Tibial nerve (tissue), 4 donors: ENCODE measurements at places on chromosomes 12 and 14.

DNA sequence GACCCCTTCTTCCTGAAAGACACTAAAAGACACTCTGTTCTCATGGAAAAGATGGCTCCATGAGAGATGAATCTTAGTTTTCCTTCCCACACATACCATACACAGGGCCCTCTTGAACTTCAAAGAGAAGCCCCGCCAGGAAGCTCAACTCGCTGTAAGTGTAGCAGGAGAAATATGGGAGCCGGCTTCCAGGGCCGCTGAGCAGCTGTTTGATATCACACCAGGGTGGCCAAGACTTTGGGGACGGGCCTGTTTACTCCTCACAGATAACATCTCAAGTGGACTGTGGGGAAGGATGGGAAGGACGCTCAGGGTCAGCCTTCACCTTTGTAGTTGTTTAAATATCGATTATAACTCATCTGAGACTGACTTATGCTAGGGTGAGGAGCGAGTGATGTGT lies 235.5 kb upstream of the TBX3 start:
- H3K27me3 ChIP-seq, result no peaks in the 10 kb centered on the region
- H3K36me3 ChIP-seq, result no peaks in the 10 kb centered on the region
- no peak overlapping the region for H3K4me3 ChIP-seq
- H3K27ac ChIP-seq, result no peak overlapping the region

DNA sequence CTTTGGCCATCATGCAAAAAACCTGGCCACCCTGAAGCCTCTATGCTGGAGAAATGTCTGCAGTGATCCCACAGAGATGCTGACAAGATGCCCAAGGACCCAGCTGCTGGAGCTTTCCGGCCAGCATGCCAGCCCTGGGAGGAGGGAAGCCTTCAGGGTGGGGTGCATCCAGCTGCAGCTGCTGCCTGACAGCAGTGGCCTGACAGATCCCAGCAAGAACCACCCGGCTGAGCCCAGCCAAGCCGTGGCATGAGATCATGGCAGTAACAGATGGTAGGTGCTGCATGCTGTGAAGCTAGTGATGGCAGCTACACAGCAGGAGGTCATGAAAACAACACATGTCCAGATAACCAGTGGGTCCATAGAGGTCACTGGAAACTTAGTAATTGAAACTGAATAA lies 13.8 kb downstream of the CLBA1 start:
- DNase-seq, result no peak
- no peak overlapping the region for H3K4me3 ChIP-seq
- H3K36me3 ChIP-seq, result peaks cover 41% of the 10 kb centered on the region
- no peak overlapping the region for H3K27ac ChIP-seq
- H3K27me3 ChIP-seq, result no peaks in the 10 kb centered on the region

- H3K36me3 ChIP-seq, result no peaks in the 10 kb centered on the region
- H3K27me3 ChIP-seq, result no peaks in the 10 kb centered on the region
- peak overlapping the region; percentile 87 for H3K27ac ChIP-seq
- no peak for DNase-seq
- peaks cover 13% of the 10 kb centered on the region for H3K4me1 ChIP-seq
- peak overlapping the region; percentile 80 for H3K4me3 ChIP-seq
These were observed 1.7 kb downstream of the HECTD1 start for GRCh38 chr14:31205681-31206535.

DNA sequence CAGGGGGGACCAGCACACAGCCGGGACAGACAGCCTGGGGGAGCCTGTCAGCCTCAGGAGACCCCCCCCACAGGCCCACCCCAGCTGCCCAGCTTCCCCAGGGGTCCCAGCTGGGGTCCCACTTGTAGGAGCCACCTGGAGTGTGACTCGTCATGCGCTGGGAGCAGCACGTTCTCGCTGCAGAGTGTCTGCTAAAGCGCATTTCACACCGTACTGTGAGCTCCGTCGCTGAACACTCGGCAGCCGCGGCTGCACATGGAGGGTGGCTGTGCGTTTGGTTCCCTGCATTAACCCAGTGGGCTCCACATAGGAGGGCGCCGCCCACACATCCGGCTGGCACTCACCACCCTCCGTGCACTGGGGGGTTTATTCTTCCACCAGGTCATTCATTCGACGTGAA lies 56.7 kb downstream of the FBRSL1 start:
- DNase-seq, result no peak
- H3K4me3 ChIP-seq, result no peak overlapping the region
- H3K36me3 ChIP-seq, result no peaks in the 10 kb centered on the region
- no peak overlapping the region for H3K27ac ChIP-seq
- H3K4me1 ChIP-seq, result peaks cover 7% of the 10 kb centered on the region

DNA sequence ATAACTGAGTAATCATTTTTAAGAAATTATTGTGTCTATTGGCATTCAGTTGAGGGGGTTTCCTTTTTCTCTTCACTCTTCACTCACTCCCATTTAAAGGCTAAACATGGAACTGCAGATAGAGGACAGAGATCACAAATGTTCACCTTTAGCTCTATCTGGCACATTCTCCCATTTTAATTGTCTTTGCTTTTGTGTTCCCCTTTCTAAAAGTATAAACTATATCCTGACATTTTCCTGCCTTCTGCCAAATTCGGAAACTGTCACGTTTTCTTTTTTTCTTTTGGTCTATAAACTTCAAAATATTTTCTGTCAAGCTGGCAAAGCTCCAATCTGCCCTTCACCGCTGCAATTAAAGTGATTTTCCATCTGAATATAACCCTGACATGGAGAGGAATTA lies 219.8 kb upstream of the CDKN3 start:
- H3K4me1 ChIP-seq, result peaks cover 3% of the 10 kb centered on the region
- H3K27ac ChIP-seq, result no peak overlapping the region
- H3K36me3 ChIP-seq, result no peaks in the 10 kb centered on the region
- no peaks in the 10 kb centered on the region for H3K27me3 ChIP-seq

DNA sequence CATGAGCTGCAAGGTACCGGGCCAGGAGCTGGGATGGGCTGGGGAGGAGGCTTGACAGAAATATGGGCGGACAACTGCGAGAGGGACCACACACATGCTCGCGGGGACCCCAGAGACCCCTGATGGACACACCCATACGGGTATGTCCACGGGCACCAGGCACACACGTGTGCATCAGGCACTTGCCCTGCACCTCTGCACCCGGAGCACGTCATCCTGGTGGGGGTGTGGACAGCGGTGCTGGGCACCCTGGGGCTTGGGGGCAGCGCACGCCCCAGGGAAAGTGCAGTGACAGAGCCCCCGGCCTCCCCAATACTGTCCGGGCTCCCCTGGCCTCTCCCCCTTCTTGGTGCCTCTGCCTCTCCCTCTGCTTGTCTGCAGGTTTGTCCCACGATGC lies 1.7 kb upstream of the CRIP1 start:
- H3K27me3 ChIP-seq, result no peaks in the 10 kb centered on the region
- H3K4me3 ChIP-seq, result no peak overlapping the region
- H3K4me1 ChIP-seq, result no peaks in the 10 kb centered on the region
- DNase-seq, result no peak

- no peaks in the 10 kb centered on the region for H3K36me3 ChIP-seq
- H3K4me1 ChIP-seq, result no peaks in the 10 kb centered on the region
- no peak overlapping the region for H3K27ac ChIP-seq
These were observed 146.8 kb upstream of the RASSF8 start for GRCh38 chr12:25811656-25812126.

- H3K27me3 ChIP-seq, result no peaks in the 10 kb centered on the region
- H3K4me3 ChIP-seq, result no peak overlapping the region
- no peak overlapping the region for H3K27ac ChIP-seq
- no peaks in the 10 kb centered on the region for H3K36me3 ChIP-seq
- DNase-seq, result no peak
These were observed 9.2 kb downstream of the PLBD1 start for GRCh38 chr12:14558473-14558959.

GRCh38 chr12:70242695-70243509 lies at the start of gene CNOT2:
Gene CNOT2, plus strand, starts transcription at chr12:70243433. Its CDS starts 34,794 bp downstream, at chr12:70278227.
- H3K36me3 ChIP-seq, result peaks cover 4% of the 10 kb centered on the region
- H3K27ac ChIP-seq, result peak within 1 kb of the TSS; percentile 95
- peak; percentile 86 for DNase-seq
- peak within 1 kb of the TSS; percentile 73 for H3K4me3 ChIP-seq

DNA sequence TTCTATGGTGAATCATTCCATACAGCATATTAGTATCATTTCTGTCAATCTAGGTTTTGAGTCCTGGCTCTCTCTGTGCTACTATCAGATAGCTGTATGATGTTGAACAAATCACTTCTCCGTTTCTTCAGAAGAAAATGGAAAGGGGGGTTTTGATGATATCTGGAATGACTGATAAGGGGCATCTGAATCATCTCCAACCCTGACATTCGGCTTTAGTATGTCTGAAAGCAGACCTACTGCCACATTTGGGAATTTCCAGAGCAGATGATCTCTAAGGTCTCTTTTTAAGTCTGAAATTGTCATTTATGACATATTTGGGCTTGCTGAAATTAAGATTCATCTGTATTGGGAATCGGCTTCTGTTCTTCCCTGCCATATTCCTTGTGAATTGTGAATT lies 10.1 kb downstream of the MLF2 start:
- peaks cover 23% of the 10 kb centered on the region for H3K36me3 ChIP-seq
- H3K4me3 ChIP-seq, result no peak overlapping the region
- no peak overlapping the region for H3K27ac ChIP-seq
